ENCODE measurements at places on chromosomes 11 and 22. TPM values are rescaled to one million over a fixed set of nuclear protein-coding genes. Genes with fewer than 3 reads are reported as not detected.

GRCh38 chr22:42069801-42070516, 653 bp downstream of the NAGA start:
- DNase-seq = no peak

GRCh38 chr22:32649515-32650200, 151.8 kb upstream of the TIMP3 start:
- no peak for DNase-seq

Gene OR52N4
- not detected for total RNA-seq

Gene ABTB2
- 24.6 TPM for total RNA-seq

Gene PRR5L
- total RNA-seq = 1.2 TPM

GRCh38 chr11:17927681-17928343, 85.0 kb downstream of the SERGEF start:
- DNase-seq = no peak

DNA sequence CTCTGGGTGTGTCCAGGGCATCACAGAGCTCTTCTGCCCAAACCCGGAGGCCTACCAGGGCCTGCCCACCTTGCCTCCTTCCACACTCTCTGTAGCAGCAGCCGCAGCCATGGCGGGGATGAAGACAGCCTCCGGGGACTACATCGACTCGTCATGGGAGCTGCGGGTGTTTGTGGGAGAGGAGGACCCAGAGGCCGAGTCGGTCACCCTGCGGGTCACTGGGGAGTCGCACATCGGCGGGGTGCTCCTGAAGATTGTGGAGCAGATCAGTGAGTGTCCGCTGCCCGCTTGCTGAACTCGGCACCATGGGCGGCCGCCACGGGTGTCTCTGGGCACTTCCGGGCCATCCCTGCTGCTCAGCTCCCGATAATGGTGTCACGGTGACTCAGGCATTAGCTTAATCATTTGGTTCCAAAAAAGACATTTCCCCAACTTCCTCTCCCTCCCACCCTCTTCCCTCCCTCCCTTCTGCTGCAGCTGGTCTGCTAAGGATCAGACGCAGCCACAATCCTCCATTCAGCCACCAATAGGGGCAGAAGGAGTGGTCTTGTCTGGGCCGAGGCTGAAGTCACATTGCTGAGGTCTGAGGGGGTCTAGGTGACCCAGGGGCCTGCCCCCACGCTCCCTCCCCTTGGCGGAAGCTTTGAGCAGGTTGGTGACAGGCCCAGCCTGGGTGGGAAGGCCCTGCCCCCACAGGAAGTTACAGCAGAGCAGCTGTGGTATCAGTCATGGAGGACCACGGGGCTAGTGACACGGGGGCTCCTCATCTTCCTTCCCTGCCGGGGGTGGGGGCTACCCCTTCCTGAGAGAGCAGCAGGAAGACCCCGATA, 950 bp downstream of the FERMT3 start:
- DNase-seq = no peak

GRCh38 chr11:134413043-134413825, 1.2 kb upstream of the B3GAT1 start:
- no peak for DNase-seq

Measured in Calu3 (cell line).